ENCODE measurements at places on chromosomes 12 and 14.

DNA sequence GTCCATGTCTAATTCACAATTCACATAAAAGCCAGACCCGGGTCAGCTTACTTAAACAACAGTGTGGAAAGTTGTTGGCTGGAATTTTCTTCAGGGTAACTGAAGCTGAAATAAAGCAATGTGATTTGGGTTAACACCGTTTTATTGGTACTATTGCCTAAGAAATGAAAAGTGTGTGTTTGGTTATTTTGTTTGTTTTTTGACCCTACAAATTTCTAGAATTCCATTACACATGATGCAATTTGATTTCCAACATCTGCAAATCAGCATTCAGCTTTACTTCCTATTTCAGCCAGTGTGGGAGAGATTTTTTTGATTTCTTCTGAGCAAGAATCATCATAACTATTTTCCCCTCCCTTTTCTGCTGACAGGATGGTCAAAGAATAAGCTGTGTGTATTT is 45.7 kb upstream of the CLMN start:
- no peak for DNase-seq

GRCh38 chr14:75368333-75368732 is 59.5 kb upstream of the JDP2 start:
- no peak for DNase-seq

DNA sequence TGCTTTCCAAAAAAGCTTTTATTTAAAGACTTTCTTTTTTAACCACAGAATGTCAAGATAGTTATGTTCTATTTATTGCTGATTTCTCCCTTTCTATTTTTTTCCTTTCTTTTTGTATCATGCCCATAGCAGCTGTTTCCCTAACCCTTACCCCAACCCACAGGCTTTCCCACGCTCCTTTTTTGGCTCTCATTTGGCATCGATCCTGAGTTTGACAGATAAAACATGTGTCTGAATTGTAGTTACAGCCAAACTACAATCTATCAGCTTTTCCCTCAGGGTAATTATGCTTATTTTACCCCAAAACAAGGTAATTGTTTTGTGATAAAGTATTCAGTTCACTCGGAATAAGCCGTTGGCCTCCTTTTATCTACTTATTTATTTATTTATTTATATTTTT is 46.7 kb downstream of the PDE3A start:
- no peak for DNase-seq

DNA sequence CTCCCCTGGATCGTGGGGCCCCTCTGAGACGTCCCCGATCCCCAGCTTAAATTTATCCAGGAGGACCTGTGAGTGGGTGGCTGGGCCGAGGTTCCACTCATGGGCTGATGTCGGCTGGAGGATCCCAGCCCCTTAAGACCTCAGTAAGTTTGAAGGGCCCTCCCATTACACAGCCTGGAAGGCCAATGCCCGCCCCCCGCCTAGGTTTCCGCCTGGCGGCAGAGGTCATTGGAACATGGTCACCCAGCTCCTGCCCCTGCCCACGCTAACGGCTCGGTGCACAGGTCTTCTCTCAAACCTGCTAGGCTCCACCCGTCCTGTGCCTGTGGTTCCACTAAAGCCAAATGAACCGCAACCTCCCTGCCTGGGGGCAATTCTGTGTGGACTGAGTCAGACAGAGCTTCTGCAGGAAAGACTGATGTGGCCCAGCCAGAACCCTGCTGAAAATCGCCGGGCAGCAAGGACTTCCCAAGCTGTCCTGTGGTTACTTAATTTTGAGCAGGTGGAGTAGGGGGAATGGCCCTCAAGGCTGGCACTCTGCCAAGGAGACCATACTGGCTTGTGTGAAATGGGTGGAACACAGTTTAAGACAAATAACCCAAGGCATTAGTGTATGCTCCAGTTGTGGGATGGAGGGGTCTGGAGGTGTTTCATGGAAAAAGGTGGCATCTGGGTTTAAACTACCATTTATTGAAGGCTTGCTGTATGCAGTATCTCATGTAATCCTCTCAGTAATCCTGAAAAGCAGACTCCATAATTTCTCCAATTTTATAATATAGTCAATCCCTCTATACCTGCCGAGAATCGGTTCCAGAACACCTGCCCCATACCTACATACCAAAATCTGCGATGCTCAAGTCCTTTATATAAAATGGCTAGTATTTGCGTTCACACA is 903 bp upstream of the NT5DC3 start:
- peak; percentile 61 for DNase-seq

DNA sequence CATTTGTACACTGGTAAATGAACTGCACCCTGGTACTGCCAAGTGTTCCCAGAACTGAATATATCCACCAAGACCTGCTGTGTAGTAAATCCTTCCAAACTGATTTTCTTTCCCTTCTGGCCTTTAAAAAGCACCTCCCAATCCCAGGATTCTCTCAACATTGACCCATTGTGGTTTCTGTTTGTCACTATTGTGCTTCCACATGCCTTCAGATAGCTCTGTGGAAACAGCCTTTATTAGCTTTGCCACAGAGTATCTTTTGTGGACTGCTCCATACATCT is 949 bp upstream of the KIF21A start:
- DNase-seq = no peak

DNA sequence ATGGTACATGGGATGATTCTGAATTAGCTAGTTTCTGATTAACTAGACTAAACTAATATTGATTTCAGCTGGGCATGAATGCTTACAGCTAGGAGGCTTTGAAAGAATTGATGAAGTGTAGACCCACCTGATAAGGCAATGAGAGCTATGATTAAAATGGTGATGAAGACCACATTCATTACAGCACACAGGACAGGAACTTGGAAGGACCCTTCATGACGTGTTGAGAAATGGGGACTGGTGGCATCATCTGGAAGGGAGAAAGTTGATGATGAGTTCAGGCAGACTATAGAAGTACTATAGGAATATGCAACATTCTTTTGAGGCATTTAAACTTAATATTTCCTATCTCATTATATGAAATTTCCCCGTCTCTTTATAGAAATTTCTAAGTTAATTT is 4.5 kb downstream of the CD69 start:
- no peak for DNase-seq

DNA sequence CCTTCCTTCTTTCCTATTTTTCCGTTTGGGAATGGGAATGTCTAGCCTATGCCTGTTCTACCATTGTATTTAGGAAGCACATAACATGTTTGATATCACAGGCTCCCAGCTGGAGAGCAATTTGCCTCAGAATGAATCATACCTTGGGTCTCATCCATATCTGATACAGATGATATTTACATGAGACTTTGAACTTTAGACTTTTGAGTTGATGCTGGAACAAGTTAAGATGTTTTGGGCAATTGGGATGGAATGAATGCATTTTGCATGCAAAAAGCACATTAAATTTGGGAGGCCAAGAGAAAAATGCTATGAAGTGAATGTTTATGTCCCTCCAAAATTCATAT is 61.9 kb upstream of the BEGAIN start:
- DNase-seq = no peak

GRCh38 chr12:47244835-47245234 is 165.1 kb upstream of the AMIGO2 start:
- DNase-seq = no peak

DNA sequence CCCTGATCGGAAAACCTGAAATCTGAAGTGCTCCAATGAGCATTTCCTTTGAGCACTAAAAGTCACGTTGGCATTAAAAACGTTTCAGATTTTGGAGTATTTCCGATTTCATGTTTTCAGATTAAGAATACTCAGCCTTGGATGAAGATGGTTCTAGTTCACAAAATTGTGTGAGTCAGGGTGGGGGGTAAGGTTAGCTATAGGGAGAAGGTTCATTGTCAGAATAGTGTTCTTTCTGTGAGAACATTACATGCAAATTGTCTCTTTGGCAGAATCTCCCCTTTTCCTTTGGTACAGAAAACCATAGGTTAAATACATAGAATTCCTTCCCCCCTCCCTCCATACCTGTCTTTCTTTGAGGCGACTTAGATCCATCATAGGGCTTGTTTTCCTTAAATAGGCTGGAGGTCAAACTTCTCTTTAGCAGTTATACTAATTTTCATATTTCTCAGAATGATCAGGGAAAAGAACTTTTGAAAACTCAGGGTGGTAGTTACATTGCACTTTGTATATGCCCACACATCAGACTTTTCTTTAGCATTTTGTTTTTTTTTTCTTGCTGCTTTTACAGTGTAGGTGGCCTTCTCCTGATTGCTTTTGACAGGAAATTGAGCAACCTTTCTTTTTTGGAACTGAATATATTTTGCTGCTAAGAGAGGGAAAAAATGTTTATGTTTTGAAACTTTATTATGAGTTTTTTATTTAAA is 503.5 kb downstream of the PCNX1 start:
- DNase-seq = no peak

DNA sequence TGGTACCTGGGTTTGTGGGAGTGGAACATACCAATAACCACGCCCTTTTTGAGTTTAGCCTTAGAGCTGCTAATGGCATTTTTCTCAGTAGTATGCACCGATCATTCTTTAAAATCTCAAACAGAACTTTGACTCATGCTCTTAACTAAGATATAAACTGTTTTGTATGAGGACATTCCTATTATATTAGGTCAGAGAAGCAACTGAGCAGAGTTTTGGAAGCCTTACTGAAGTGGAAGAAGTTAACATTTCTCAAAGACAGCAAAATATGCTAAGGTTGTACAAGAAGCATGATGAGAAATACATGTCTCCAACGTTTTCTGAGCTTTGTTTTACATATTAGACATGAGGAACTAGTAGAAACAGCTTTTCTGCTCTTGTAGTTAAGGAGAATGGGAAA is 819.2 kb downstream of the FSCB start:
- no peak for DNase-seq

DNA sequence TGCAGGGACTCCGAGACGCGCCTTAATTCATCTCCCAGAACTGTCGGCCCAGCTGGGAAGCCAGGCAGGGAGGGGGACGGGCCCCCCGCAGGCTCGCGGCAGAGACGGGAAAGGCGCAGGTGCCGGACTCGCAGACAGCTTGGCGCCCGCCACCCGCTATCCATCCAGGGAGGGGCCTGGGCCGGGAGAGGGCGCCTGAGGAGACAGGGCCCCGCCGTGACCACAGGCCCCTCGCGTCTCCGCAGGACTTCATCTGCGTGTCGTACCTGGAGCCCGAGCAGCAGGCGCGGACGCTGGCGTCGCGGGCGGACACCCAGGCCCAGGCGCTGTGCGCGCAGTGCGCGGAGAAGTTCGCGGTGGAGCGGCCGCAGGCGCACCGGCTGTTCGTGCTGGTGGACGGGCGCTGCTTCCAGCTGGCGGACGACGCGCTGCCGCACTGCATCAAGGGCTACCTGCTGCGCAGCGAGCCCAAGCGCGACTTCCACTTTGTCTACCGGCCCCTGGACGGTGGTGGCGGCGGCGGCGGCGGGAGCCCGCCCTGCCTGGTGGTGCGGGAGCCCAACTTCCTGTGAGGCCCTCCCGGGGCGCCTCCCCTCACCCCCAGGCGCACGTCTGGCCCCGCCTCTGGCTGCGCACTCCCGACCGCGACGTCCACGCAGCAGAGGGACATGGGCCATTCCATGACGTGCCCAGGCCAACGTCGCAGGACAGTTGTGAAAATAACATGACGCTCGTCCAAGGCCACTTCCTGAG is 60.6 kb downstream of the LGMN start:
- DNase-seq = peak; percentile 97

DNA sequence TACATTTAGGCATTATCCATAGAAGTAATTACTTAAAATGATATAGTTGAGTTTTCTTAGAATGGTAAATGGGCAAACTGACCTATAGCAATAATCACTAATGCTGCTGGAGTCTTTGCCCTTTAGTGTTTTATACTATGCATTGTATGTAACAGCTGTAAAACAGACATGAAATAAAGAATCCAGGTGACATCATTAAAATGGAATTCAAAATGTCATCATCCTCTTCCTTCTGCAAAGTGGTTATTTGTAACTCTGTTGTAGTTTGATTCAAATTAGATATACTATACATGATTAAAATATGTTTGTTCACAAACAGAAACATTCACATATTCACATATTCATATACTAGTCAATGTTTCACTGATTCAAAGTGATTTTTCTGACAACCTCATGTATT is 598.8 kb downstream of the SLC16A7 start:
- DNase-seq = no peak

DNA sequence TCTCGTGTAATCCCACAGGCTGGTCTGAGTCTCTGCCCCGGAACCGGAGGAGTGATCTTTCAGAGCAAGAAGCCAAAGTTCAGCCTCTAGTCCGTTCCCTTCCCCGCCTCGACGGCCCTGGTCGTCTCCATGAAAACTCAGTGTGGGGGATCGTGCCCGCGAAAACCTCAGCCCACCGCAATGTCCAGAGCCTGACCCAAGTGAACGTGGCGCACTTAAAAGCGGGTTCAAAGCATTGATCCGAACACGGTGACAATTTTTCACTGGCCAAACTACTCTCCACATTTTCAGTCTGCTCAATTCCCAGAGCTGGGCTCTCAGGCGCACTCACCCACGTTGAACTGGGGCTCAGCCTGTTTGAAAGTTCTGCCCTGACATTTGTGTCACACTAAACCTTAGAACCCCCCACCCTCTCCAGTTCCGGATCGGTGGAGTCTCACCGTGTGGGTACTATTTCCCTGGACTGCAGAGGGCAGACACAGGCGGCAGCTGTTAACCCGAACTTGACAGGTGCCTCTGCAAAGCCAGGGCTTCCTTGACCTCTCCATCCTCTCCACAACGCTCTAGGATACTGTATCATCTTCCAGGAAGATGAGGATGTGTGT is 886 bp upstream of the PRICKLE1 start:
- no peak for DNase-seq

- no peak for DNase-seq
These were observed 87.6 kb downstream of the GALNT8 start for GRCh38 chr12:4807813-4808212.

DNA sequence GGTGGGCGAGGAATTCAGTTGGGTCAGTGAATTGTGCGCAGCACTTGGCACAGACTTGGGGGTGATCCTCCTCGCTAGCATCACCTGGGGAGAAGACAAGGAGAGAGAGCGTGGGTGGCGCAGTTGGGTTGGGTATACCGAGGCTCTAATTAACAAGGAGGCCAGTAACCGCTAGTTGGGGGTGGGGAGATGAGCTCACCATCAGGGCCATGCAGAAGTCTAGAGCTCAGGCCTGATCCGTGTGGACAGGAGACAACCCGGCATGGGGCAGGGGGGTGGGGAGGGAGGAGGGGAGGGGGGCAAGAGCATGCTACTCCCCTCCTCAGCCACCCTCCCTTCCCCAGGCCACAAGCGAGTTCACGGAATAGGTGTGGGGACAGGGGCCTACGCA is 580 bp downstream of the SALL2 start:
- DNase-seq = peak; percentile 50

DNA sequence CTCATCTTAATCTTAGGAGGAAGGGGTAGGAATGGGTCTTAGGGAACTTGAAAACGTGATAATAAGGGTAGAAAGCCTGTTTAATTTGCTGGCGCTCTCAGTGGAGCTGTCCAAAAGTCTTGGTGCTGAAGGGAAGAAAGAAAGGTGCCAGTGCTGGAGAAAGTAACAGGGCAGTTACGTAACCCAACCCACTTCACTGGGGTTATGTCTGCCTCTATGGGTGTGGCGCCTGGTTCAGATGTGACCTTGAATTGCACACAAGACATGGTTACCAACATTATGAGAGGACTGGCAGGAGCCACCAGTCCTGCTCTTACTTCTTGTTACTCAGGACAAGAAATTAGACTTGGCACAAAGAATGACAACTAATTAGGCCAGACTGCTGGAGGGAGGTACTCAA is 18.6 kb upstream of the GPATCH2L start:
- no peak for DNase-seq

All from COR-L47 (cell line).